ENCODE measurements at places on chromosomes 12 and 14. TPM values are rescaled to one million over a fixed set of nuclear protein-coding genes. Genes with fewer than 3 reads are reported as not detected.

DNA sequence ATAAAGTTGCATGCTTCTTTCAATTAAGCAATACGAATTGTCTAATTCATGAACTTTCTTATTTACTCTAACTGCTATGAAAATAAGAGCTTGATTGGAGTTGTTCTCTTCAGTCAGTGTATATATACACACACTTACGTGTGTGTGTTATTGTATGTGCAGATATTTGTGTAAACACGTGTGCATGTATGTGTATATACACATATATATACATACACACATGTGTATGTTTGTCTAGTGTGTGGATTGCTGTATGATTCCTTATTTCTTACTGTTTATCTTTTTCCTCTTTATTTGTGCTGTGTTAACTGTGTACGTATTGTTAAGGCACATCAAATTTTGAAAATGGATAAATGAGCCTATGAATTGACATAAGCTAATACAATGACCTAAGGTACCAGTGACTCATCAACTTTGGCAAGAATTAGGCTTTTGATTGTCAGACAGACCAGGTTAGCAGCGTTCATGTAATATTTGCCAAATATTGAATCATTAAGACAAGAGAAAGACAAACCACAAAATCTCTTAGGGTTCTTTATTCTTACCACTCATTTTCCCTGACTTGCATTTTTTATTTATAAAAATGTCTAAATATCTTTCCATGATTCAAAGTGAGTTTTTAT, 423.9 kb downstream of the SOX5 start:
- no peak overlapping the region for H3K27ac ChIP-seq
- DNase-seq: no peak
- no peak overlapping the region for H3K4me3 ChIP-seq
- H3K4me1 ChIP-seq: no peaks in the 10 kb centered on the region
- H3K36me3 ChIP-seq: no peaks in the 10 kb centered on the region
- H3K27me3 ChIP-seq: no peaks in the 10 kb centered on the region

DNA sequence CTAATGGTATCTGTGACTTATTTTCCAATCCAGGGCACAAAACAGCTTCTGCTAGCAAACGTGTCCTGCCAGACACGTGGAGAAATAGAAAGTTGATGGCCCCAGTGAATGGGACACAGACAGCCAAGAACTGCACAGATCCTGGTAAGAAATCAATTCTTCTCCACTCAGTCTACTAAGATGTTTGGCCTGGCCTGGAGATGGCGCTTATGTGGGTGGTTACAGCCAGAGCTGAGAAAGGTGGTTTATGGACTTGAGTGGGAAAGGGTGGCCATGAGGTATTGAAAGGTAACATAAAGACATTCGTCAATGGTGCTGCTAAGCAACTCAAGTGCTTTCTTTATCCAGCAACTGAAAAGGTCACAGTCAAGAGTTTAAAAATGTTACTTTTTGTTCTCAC, 2.9 kb downstream of the SLC24A4 start:
- no peak for DNase-seq
- H3K36me3 ChIP-seq: no peaks in the 10 kb centered on the region

GRCh38 chr12:132521200-132521580, 31.2 kb downstream of the FBRSL1 start:
- no peaks in the 10 kb centered on the region for H3K36me3 ChIP-seq
- no peak for DNase-seq
- H3K4me3 ChIP-seq: no peak overlapping the region

GRCh38 chr12:8844665-8845064, 22.2 kb downstream of the A2ML1 start:
- no peak overlapping the region for H3K4me3 ChIP-seq
- no peaks in the 10 kb centered on the region for H3K27me3 ChIP-seq
- H3K4me1 ChIP-seq: no peaks in the 10 kb centered on the region
- H3K27ac ChIP-seq: no peak overlapping the region

DNA sequence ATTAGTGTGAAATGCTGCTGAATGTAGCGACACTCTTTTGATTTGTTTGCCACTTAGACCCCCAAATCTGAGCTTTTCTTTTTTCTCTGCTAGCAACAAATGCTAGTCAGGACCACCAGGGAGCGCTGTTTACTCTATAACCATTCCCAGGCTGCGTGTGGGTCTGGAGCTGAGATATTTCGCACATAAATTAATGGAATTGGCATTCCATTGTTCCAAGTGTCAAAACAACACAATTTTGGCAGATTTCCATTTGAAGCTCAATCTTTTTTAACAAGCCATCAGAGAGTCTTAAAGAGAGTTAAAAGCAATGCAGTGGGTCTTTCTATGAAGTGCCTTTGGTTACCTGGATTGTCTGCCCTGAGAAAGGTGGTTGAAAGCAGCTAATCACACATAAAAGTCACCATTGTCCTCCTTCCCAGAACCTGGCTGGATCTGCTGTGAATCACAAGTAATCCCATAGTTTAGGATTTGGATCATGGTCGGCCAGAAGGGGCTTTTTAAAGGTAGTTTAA, 7.4 kb upstream of the TMEM132C start:
- peak; percentile 70 for DNase-seq
- H3K36me3 ChIP-seq: no peaks in the 10 kb centered on the region
- no peak overlapping the region for H3K4me3 ChIP-seq
- no peaks in the 10 kb centered on the region for H3K4me1 ChIP-seq

DNA sequence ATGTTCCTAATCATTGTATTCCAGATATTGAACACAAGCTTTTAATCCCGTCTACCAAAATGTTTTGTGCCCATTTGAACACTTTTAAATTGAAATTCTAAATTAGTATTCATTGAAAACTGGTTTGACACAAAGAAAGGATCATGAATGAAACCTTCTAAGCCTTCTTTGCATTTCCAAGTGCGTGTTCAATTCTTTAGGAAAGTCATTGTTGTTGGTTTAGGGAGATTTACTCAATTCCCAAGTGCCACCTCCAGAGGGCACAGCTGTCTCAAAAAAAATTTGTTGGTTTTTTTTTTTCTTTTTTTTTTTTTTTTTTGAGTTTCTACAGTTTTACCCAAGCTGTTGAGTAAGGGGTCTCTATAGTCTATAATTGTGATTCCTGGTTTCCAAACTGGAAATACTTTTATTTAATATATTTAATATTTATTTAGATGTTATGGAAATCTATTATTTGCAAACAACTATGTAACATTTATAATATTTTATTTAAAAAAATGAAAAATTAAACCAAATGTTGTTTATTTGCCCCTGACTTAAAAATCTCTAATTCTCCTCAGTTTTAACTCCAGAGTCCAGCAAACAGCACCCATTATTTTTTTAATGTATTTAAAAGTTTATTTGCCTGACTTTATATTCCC, 79.9 kb downstream of the NEDD1 start:
- H3K27ac ChIP-seq: no peak overlapping the region
- peaks cover 17% of the 10 kb centered on the region for H3K27me3 ChIP-seq
- DNase-seq: peak; percentile 49
- H3K4me1 ChIP-seq: no peaks in the 10 kb centered on the region
- H3K4me3 ChIP-seq: no peak overlapping the region
- no peaks in the 10 kb centered on the region for H3K36me3 ChIP-seq

GRCh38 chr12:49963976-49964815, 2.5 kb downstream of the AQP5 start:
- H3K27ac ChIP-seq: no peak overlapping the region
- peaks cover 7% of the 10 kb centered on the region for H3K4me1 ChIP-seq
- no peak for DNase-seq

Gene CHPT1
- 100 TPM for total RNA-seq

Gene RGS6
- total RNA-seq: 1.7 TPM

Gene CIROP
- not detected for total RNA-seq

Gene ABCB9
- total RNA-seq: 3.9 TPM

Gene ZNF839
- 11.1 TPM for total RNA-seq

Gene OTX2
- not detected for total RNA-seq

Gene ACSS3
- total RNA-seq: 18.8 TPM

Measured in hepatocyte (in vitro differentiated cells).